ENCODE measurements at places on chromosomes 4 and X.

DNA sequence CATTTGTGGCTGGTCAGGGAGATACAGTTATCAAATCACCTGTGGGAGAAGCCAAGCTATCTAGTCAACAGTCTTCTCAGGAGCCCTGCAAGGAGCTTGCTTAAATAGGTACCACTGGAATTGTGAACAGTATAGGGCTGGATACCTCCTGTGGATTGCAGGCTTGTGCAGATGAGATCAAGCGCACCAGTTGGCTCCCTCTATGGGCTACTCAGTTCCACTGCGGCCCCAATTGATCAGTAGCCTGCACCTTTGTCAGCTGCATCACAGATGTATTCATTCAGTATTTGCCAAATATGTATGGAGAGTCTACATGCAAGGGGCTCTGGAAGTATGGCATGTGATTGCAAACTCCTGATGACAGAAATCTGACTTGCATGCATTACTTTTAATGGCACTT is 28.6 kb downstream of the TEX13A start:
- no peak for DNase-seq

GRCh38 chrX:65072590-65072989 is 96.3 kb upstream of the ZC4H2 start:
- no peak for DNase-seq

DNA sequence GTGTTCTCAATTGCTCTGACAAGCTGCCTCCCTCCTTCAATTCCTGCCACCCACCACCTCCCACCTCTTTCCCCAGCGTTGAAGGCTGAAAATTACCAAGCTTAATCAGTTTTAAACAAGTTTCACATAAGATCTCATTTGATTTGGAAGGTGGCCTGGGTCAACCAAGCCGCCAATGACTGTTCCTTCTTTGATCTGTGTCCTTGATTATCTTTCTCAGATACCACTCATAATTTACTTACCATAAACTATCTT is 211.4 kb downstream of the SLIT2 start:
- DNase-seq: no peak

DNA sequence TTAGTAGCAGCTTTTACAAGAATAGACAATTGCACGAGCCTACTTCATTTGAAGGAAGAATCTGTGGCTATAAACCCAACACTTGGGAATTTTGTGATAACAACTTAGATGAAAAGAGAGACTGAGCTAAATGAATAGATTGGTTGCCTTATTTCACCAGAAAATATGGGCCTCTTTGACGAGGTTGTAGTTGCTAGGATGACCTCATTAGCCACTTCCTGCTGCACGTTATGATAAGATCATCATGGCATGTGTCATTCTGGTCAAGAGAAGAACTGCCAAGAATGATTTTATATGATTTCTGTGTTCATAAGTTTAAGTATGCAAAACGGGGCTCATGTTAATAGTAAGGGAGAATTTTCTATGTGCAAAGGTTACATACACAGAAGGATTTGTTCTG is 321.9 kb upstream of the GIMD1 start:
- no peak for DNase-seq

DNA sequence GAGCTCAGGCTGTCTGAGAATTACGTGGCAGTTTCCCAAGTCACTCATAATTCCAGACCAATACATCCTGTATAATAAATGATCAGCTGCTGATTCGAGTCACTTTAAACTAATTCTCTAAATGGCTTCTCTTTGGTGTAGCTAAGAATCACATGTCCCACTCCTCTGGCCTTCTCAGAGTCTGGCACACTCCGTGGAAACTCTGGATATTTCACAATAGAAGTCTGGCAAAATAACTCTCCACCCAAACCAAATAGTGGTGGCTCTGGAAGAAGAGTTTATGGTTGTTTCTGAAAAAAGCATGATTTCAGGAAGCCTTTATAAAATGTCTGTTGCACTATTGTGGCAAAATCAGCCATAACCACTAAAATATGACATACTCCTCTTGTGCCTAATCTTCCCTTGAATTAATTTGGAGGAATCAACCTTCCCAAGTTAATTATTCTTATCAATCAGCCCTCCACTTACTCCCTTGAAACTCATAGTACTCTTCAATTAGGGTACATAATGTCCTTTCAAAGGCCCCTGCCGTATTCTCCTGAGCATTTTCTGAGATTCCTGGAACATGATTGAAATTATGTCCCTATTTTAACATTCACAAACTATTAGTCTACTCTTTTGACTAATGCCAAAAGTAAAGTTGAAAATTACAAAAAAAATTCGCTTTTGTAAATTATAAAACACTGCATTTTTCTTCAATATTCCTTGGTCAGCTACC is 991.6 kb downstream of the FAT4 start:
- no peak for DNase-seq

GRCh38 chr4:190018201-190018920 is 8.7 kb downstream of the FRG2 start:
- DNase-seq: no peak

- no peak for DNase-seq
Observed at GRCh38 chrX:81316163-81316562, 114.3 kb downstream of the SH3BGRL start.

- DNase-seq: no peak
Observed at GRCh38 chr4:5192271-5192670, 141.0 kb downstream of the STK32B start.

GRCh38 chr4:8084031-8084660 is 74.5 kb downstream of the ABLIM2 start:
- DNase-seq: no peak

DNA sequence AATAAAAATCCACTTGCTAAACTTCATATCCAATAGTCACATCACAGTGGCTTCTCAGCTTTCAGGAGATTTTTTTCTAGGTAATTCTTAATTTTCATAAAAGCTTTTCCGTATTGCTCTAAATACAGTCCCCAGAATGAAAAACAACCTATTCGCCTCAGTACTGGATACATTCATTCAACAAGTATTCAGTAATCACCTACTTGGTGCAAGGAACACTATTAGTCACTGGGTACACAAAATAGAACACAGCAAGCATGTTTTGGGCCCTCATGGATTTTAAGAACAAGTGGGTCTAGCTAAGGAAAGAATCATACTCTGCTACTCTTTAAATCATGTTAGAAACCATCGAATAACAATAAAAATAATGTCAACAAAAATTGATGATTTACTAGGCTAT is 2.8 kb upstream of the BEX3 start:
- DNase-seq: no peak

- no peak for DNase-seq
Observed at GRCh38 chrX:120769576-120770341, 105.9 kb downstream of the CT47B1 start.

GRCh38 chr4:147526272-147526654 is 45.4 kb downstream of the EDNRA start:
- DNase-seq: no peak

GRCh38 chr4:37732526-37733186 is 46.5 kb upstream of the RELL1 start:
- no peak for DNase-seq

DNA sequence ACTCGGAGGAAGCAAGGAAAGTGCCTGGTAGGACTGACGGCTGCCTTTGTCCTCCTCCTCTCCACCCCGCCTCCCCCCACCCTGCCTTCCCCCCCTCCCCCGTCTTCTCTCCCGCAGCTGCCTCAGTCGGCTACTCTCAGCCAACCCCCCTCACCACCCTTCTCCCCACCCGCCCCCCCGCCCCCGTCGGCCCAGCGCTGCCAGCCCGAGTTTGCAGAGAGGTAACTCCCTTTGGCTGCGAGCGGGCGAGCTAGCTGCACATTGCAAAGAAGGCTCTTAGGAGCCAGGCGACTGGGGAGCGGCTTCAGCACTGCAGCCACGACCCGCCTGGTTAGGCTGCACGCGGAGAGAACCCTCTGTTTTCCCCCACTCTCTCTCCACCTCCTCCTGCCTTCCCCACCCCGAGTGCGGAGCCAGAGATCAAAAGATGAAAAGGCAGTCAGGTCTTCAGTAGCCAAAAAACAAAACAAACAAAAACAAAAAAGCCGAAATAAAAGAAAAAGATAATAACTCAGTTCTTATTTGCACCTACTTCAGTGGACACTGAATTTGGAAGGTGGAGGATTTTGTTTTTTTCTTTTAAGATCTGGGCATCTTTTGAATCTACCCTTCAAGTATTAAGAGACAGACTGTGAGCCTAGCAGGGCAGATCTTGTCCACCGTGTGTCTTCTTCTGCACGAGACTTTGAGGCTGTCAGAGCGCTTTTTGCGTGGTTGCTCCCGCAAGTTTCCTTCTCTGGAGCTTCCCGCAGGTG is 637 bp downstream of the AR start:
- DNase-seq: no peak

- DNase-seq: peak; percentile 49
Observed at GRCh38 chr4:1010395-1011021, 918 bp upstream of the FGFRL1 start.

DNA sequence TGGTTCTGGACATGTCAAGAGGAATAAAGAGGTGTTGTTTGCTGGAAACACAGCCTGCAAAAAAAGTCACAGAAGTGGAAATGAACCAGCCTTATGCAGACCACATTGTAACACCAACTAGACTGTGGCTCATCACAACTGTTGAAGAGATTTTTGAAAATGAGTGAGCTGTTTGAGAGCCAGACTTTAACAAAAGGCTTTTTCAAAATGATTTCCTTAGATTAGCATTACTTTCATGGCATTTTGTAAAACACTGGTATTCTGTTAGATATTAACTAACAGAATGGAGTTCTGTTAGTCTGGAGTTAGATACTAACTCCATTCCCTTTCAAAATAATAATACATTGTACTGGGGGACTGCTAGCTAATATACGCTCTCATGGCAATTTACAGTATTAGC is 60.6 kb upstream of the GABRA2 start:
- no peak for DNase-seq

- no peak for DNase-seq
Observed at GRCh38 chrX:97482666-97483300, 599.1 kb downstream of the RPA4 start.

DNA sequence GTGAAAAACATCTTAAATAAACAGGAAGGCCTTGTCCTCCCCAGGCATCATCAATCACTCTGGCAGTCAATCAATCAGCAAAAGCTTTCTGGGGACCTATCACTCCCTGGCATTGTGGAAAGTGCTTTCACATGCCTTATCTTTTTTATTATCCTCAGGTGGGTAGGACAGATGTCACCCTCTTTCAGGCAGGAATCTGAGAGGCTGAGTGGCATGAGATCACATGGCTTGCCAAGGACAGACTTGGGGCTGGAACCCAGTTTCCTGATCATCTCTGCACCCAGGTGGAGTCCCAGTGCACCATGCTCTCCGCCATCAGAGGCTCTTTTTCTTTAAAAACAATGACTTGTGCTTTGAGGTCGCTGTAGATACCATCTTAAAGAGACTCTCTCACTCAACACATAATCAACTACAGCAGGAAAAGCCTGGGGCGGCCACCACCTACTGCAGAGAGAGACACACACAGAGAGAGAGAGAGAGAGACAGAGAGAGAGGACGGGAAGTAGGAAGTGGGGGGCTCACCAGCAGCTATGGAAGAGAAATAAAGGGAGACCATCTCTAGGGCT is 282.7 kb downstream of the PTTG2 start:
- DNase-seq: no peak

GRCh38 chrX:30039768-30040167 is 175.6 kb upstream of the MAGEB2 start:
- DNase-seq: no peak

DNA sequence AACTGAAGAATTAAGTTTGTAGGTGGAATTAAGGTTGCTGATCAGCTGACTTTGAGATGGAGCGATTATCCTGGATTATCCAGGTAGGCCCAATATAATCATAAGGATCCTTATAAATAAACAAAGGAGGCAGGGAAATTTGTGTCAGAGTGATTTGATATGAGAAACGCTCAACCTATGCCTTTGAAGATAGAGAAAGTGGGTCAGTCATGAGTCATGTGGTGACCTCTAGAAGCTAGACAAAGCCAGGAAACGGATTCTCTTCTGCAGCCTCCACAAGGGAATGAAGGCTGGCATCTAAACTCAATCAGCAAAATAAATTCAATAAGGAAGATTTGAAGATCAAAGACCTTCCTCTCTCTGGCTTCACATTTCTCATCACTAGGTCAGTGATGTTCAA is 41.5 kb upstream of the SMIM10 start:
- DNase-seq: no peak

DNA sequence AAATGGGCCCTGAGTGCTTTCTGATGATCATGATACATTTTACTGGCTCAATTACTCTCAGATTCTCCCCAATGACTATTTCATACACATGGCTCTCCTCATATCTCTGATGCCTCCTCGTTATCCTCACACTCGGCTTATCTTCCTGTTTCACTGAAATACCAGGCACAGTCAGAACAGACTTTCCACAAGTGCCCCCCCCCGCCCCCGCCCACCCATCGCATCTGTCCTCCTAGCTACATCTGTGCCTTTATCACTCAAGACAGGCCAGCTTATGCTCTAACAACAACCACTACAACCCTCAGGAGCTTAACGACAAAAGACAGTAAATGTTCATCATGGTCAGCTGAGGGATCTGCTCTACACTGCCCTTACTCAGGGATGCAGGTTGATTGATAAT is 610.6 kb upstream of the DIPK2B start:
- DNase-seq: no peak

GRCh38 chr4:144374065-144374464 is 233.5 kb upstream of the GYPA start:
- no peak for DNase-seq

DNA sequence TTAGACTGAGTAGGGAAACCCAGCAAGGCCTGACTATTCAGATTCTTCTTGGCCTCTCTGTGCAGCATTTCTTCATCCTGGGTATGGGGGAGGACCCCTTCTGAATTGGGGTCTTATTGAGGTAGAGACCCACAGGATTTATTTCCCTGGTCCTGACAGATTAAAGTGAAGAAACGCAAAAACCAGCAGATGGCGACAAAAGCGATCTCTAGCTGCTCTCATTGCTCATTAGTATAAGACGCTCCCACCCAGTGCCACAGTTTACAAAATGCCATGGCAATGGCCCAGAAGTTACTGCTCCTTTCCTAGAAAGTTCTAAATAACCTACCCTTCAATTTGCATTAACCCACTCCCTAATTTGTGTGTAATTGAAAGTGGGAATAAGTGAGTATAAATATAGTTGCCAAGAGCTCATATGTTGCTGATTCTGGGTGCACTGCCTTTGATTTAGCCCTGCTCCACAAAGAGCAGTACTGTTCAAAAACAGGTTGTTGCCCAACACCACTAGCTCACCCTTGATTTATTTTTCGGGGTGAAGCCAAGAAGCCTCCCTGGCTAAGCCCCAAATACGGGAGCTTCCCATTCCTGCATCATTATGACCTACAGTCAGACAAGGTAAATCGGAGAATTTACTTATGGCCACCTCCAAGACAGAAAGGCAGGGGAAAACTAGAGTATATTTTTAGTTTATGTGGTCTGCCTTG is 3.7 kb upstream of the BEX4 start:
- DNase-seq: peak; percentile 7

Data from stimulated activated CD4-positive, alpha-beta T cell treated with anti-CD3 and anti-CD28 coated beads, Interleukin-4, amount 100 ng/mL, for 4 hours (primary cell).